Activated CD4-positive, alpha-beta T cell treated with anti-CD3 and anti-CD28 coated beads, Interleukin-2, Interleukin-6, amounts not matched to agents 100 ng/mL and 50 ng/mL, durations not matched to agents 16 hours and 8 hours (primary cell): ENCODE measurements at places on chromosomes 1 and 21.

GRCh38 chr1:148374101-148374500 is 109.0 kb downstream of the PPIAL4G start:
- DNase-seq: no peak

- peak; percentile 62 for DNase-seq
Observed at GRCh38 chr1:205325334-205325884, 3.9 kb upstream of the NUAK2 start.

DNA sequence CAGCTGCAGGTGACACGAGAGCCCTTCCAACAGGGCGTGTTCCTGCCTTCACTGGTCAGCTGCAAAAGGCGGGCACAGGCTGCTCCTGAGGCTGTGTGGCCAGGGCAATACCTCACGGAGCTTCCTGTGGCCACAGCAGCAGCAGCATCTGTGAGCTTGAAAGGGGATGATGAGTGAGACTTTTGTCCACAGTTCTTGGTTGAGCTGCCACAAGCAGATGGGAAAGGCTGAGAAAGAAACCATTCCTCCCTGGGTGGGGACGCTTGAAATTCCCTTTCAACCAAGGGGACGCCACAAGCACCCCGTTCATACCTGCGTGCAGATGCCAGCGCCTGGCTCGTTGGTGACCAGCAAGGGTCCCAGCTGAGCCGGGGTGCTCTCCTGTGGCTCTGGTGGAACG is 37.6 kb downstream of the B3GALT5 start:
- DNase-seq: no peak

DNA sequence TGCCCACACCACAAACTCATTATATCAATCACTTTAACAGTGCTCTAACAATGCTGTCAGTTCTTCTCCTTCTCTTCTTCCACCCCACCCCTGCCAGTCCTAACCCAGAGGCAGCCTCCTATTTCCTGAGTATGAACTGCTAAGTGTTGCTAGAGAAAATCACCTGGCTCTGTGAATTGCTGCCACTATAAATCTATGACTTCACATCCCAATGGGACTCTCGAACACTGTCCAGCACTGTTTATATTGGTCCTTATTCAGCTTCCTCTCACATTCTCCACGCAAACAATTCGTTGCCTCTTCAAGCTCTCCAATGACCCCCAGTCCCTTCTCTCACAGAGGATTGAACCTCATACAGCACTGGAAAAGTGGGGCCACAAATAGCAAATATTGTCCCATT is 27.0 kb upstream of the USH2A start:
- no peak for DNase-seq

GRCh38 chr1:50986653-50987052 is 16.6 kb downstream of the CDKN2C start:
- no peak for DNase-seq

- no peak for DNase-seq
Observed at GRCh38 chr1:43947874-43948437, 1.2 kb downstream of the IPO13 start.

DNA sequence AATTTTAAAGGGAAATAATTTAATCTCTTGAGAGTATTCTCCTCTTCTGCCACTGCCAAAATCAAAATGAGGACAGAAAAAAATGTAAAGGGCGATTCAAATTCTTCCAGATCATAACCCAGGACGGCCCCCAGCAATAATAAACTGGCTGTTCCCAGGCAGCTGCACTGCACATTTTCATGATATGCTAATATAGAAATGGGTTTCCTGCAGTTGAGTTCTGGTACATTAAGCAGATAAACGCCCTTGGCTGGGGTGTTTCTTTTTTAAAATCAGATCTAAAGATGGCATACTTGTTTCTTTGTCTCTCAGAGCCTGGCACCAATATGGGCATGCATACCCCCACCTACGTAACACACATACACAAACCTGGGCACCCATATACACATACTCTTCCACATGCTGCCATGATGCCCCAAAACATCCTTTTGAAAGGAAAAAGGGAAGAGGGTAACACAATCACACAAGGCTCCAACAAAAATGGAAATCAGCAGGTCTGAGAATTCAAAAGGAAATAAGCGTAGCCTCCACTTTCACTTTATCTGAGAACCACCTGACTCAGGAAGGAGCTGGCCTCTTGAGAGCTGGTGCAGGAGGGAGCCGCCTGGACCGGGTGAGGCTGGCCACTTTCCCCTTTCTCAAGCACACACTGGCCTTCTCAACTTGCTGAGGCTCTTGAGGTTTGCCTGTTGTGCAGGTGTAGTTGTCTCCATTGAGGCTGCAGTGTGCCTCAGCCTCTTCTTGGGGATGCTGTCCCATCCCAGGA is 653.4 kb downstream of the KIF26B start:
- DNase-seq: no peak

DNA sequence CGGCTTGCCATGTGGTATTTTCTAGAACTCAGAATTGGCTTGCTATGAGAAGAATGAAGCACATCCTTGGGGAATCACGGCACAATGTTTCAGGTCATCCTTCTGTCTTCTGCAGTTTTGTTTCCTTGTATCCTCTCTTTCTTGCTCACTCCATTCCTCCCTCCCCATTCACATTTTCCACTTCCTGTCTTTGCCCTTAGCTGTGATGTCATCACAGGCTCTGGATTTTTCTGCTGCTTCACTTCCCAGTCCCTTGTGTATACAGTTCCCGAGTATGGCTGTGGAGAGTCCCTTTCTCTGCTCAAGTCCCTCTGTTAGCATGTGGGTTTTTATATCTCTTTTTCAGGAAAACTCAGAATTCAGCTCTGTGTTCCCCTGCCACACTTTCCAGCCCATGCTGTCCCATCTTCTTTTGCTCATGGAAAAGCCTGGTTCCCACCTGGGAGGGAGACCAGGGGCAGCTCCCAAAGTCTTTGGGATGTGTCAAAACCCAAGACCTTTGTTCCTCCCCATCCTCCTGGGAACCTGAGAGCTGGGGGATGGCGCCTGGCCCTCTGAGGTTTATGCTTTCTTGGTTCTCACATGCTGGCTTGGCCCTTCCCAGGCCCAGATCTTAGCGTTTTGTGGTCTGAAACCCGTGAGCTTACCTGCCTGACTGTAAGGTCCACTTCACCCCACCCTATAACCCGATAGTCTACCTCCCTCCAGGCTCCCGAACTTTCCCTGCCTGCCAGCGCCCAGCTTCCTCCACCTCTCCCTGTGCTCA is 4.8 kb upstream of the RGS16 start:
- no peak for DNase-seq

DNA sequence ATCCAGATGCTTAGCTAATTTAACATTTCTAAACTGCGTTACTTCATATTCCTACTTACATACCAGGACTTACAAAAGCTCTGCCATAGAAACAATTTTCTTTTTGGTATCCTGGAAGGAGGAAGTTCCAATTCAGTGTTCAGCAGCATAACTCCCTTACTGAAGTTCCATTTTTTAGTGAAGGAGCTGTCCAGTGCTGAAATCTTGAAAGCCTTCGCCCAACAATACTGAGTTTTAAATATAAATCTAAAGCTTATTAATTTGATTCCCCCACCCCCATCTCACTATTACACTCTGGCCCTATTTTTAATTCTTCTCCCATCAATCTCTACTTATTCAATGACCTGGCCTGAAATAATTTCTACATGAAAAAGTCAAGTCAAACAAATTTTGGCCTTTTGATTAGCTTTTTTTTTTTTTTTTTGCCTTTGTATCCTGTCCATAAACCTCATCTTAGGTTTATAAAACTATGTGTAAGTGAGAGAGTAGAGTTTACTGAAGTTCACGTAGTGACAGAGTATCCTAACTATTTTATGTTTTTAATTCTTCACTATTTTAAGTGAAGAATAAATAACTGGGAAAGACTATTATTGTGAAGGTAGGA is 323.0 kb upstream of the PLD5 start:
- DNase-seq: no peak

DNA sequence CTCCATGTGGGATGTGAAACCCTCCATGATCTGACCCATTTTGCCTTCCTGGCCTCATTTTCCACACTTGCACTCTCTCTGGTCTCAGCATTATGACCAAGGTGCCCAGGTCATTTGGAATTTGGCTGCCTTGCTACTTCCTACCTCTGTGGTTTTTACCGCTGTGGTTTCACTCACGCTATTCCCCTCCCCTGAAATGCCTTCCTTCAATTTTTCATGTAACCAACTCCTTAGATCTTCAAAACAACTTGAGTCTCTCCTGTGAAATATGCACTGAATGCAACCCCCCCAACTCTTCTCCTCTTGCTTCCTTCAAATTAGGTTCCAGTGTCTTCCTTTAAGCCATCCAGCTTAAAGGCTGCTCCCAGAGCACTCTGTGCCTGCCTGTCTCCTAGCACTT is 50.1 kb downstream of the PHC2 start:
- DNase-seq: no peak

- DNase-seq: peak; percentile 10
Observed at GRCh38 chr1:29912425-29912824, 676.1 kb downstream of the PTPRU start.

GRCh38 chr1:44644806-44645205 is 29.5 kb downstream of the TMEM53 start:
- no peak for DNase-seq

GRCh38 chr1:98157524-98158313 is 236.9 kb upstream of the DPYD start:
- DNase-seq: no peak

DNA sequence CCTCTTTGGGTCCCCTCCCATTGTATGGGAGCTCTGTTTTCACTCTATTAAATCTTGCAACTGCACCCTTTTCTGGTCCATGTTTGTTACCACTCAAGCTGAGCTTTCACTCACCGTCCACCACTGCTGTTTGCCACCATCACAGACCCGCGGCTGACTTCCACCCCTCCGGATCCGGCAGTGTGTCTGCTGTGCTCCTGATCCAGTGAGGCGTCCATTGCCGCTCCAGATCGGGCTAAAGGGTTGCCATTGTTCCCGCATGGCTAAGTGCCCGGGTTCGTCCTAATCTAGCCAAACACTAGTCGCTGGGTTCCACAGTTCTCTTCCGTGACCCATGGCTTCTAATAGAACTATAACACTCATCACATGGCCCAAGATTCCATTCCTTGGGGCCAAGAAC is 157.2 kb downstream of the SEC16B start:
- no peak for DNase-seq
